CD4-positive, alpha-beta T cell treated with Interleukin-17A for 4 hours (primary cell): ENCODE measurements at places on chromosomes 1 and 21.

DNA sequence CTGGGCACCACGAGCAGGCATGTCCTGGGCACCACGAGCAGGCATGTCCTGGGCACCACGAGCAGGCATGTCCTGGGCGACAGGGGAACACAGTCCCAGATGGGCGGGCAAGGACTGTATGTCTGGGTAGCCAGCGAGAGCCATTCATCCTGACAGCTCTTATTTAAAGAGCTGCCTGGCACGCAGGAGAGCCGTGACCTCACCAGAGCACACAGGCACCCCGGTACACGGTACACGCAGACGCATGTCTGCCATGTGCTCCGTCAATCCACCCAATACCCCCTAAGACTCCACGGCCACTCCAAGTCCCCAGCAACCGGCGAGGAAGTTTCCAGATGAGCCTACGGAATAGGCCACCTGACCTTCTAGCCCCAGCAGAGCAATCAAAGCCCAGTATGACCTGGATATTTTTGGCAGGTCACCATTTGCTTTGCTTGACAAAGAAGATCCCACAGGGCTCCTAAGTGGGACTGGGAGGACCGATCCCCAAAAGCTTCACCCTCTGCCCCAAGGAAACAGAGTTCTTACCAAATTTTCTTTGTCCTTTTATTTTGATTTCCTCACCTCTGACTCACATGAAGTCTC lies 51.7 kb downstream of the CASZ1 start:
- no peak for DNase-seq

DNA sequence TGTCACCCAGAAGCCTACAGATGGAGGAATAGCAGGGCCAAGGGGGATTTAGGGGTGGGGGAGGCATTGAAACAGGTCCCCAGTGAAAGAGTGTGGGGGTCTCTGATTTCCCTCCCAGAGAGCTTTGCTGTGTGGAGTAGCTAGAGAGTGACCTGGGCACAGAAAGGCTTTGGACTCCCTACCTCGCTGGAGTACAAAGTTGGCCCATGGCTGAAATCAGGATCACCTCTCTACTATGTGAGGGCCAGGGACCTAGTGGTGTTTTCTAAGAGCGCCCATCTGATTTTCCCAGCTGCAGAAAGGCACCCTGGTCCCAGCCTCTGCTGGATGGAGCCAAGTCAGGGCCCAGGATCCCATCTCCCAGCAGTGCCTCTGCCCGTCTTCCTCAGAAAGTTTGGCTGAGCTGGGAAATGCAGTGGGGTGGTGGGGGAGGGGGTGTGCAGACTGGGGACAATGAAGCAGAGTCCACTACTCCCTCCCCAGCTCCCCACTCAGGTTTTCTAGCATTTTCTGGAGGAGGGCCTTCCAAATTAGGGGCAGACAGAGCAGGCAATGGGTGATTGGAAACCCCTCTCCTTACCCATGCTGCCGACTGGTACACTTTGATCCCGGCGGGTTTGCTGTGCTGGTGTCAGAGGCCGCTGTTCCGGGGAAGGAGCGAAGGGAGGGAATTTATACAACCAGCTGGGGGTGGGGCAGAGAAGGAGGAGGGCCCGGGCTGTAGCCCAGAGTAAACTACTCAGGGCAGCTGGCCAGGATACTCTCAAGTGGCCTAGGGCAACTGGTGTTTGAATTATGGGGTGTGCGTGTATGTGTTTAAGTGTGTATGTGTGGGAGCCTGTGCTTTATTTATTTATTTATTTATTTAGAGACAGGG lies at the start of gene SELENBP1:
Gene SELENBP1, minus strand, starts transcription at position 648 of the 877 bp plus-strand sequence. Its CDS starts 64 bp downstream, at position 584.
- no peak for DNase-seq

DNA sequence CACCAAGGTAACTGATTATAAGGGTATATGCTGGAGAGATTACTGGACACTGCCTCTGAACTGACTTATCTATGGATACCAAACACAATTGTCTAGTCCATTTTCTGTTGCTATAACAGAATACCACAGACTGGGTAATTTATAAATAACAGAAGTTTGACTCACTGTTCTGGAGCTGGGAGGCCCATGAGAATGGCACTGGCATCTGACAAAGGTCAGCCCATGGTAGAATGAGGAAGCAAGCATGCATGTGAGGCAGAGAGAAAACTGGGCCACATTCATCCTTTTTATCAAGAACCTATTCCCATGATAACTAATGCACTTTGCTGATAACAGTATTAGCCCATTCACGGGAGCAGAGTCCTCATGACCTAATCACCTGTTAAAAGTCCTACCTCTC lies 37.4 kb downstream of the FCER1A start:
- no peak for DNase-seq

GRCh38 chr1:1259951-1260600 lies 13.6 kb upstream of the C1QTNF12 start:
- no peak for DNase-seq

DNA sequence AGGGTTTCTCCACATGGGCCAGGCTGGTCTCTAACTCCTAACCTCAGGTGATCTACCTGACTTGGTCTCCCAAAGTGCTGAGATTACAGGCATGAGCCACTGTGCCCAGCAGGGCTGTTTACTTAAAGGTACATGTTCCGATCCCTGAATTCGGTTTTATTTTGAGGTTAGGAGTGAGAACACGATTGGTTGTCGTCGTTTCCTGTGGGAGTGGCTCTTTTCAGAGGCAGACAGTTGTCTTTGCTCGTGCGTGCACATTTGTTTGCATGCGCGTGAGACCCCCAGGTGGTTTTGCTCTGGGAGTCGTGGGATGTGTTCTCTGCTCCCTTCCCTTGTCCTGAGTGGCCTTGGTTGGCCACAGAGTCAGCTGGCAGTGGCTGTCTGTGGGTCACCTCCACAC lies 60.2 kb downstream of the SKI start:
- DNase-seq, result no peak

GRCh38 chr1:167522246-167522645 lies 3.9 kb upstream of the CD247 start:
- no peak for DNase-seq

GRCh38 chr1:100474834-100475233 lies 63.1 kb upstream of the GPR88 start:
- DNase-seq, result no peak

DNA sequence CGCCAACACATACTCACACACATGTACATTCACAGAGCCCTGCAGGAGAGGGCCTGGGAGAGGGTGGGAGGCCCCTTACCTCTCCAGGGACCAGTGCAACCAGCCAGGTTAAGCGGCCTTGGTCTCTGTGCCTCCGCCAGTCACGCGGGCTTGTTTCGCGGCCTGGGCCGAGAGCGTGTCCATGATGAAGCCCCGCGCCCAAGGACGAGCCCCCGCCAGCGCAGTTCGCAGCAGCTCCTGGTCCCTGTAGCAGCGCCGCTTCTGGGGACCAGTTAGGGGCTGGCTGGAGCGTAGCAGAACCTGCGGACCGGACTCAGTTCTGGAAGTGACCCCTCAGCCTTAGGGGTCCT lies 7.3 kb upstream of the FAM167B start:
- DNase-seq, result no peak

GRCh38 chr1:38173157-38173831 lies 126.7 kb upstream of the POU3F1 start:
- DNase-seq, result no peak

- DNase-seq, result no peak
Observed at GRCh38 chr1:115184951-115185331, 95.6 kb upstream of the TSPAN2 start.

GRCh38 chr1:69109277-69109676 lies 458.4 kb upstream of the LRRC7 start:
- no peak for DNase-seq

DNA sequence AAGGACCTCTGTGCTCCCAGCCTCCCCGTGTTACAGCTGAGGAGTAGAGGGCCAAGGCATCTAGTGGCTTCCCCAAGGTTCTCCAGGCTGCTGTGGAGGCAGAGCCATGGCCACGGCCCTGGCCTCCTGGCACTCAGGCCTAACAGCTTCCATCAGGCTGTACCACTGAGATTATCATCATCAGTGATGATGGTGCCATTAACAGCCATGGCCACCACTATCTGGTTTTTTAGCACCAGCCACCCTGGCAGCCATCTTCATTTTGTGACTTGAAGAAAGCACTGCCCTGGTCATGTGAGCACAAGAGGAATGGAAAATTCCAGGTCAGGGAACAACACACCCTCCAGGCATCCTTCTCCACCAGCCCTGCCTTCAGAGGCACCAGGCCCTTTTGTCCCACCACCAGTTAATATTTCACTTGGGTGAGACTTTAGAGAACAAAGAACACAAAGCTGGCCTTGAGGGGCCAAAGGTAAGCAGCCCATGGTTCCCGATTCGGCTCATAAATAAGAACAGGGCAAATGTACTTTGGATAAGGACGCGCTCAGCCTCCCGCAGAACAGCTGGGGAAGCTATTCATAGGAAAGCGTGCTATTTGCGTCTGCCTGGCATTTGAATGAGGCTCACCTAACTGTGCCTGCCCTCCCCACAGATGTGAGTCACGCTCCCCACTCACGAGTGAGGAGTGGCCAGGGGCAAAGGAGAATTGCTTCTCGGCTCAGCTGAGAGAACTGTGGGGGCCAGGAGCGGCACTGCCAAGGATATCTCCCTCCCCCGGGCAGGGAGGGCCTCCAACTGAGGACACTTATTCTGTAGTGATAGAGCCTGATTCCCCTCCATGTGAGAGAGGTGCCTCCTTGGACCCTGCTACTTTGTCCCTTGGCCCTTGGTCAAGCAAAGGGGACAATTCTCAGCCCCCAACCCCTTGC lies 95.6 kb downstream of the CD58 start:
- DNase-seq, result no peak

DNA sequence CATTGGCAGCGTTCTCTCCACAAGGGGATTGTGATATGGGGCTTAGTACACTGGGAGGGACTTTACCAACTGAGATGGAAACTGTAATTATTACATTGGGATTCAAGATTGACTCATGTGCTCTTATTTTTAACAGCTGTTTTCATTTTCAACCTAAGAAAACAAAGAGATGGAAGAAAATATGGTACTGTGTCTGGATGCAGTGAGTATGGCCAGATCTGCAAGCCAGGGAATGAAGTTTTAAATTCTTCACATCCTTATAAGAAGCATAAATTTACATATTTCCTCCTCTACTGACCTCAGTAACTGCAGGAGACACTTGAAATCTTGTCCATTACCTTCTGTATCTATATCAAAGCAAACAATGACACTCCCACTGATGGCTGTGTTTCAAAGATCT lies 81.5 kb upstream of the EDEM3 start:
- DNase-seq, result no peak

- no peak for DNase-seq
Observed at GRCh38 chr1:150536836-150537731, 12.1 kb upstream of the ADAMTSL4 start.

GRCh38 chr1:45535988-45536766 lies 14.4 kb upstream of the AKR1A1 start:
- no peak for DNase-seq

DNA sequence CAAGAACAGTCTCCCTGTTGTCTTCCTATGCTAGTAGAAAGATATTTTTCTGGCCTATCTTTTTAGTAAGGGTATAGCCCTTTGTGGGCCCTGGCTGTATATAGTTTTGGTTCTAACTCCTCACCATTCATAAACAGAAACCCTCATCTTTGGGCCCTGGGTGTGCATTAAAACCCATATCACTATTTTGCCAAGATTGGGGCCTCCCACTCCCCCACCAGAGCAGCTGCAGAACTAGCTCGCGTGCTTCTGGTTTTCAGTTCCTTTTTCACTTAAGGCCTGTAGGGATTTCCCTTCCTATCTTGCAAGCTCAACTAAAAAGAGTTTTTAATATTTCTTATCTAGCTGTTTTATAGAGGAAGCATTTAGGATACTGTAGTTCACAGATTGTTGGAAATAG lies 106.4 kb downstream of the RGL1 start:
- DNase-seq, result no peak

GRCh38 chr1:220077887-220078286 lies 11.7 kb downstream of the BPNT1 start:
- no peak for DNase-seq

GRCh38 chr1:23533246-23534023 lies 2.4 kb upstream of the E2F2 start:
- peak; percentile 18 for DNase-seq

DNA sequence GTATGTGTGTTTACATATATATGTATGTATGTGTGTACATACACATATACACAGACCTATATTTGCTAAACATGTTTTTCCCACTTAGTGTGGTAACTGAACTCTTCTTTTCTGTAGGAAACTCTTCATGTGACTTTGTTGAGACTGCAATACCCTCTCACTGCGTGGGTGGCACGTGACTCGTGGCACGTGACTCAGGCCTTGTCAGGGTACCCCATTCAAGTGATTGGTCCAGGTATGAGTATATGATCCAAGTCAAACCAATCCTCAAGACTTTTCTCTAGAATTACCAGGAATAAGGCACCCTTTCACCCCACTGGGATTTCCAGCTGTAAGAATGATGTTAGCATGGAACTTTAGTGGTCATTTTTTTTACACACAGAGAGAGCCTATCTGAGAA lies 149.2 kb upstream of the KCNK2 start:
- no peak for DNase-seq

DNA sequence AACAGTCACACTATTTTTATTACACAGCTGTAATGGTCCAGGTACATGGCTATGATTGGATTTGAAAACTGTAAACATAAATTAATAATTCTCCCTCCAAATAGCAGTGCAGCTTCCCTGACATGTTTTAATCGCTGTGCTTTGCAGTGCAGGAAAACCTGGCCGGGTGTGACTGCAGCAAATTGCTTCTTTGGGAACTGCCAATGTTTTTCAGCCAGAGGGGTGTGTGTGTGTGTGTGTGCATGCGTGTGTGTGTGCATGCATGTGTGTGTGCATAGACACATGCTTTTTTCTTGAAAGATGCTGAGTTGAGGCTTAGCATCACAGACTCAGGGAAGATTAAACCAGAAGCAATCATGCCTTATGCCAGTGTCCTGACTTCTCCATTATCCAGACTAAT lies 231.2 kb downstream of the PRDM2 start:
- DNase-seq, result no peak

GRCh38 chr1:179353546-179353945 lies 12.2 kb upstream of the AXDND1 start:
- no peak for DNase-seq

- no peak for DNase-seq
Observed at GRCh38 chr1:119727991-119728390, 16.3 kb downstream of the PHGDH start.

- DNase-seq, result no peak
Observed at GRCh38 chr1:185864889-185865517, 130.8 kb downstream of the HMCN1 start.

- DNase-seq, result no peak
Observed at GRCh38 chr1:8863138-8863537, 15.3 kb downstream of the ENO1 start.

DNA sequence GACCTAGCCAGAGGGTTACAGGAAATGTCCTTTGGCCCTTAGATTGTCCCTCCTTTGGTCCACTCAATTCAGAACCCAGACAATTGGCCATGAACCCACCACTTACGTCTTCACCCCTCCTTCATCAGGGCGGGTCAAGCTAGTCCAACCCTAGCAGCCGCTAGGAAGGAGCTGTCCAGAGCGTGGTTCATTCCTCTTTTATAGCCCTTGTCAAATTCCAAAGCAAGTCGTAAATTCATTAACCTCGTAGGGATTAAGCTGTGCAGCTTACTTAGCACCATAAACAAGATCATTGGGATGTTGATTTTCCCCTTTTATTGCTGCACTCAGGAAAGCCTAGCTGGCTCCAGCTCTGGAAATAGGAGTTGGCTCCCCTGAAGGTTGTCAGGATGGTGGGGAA lies 90.1 kb downstream of the TMEM53 start:
- no peak for DNase-seq
